ENCODE measurements at places on chromosomes 7 and 10.

- no peak for DNase-seq
Observed at GRCh38 chr7:155374276-155375252, 76.9 kb downstream of the INSIG1 start.

DNA sequence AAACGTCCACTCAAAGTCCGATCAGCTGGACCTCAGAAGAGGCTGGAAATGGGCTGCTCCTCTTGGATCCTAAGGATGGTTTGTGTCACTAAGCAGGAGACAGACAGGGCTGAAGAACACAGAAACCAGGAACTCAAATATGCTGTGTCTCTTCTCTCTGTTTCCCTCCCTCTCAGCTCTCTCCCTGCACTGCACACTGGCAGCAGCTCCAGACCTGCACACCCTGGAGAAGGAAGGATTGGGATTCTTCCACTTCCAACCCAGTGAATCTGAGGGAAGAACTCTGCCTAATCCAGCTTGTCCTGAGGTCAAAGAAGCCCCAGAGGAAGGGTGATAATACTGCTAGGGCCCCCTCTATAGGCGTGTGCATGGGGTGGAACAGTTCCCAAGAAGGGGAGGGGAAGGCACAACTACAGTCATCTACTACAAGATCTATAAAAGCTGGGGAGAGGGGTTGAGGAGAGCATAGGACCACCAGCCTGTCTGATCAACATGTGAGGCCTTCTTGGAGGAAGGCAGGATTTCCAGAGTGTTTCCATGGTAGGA, 22.7 kb upstream of the ZCCHC24 start:
- DNase-seq, result no peak

- no peak for DNase-seq
Observed at GRCh38 chr7:74572301-74572979, 85.1 kb upstream of the GTF2I start.

- peak; percentile 7 for DNase-seq
Observed at GRCh38 chr7:124263232-124263827, 230.5 kb upstream of the TMEM229A start.

Measured in amniotic epithelial cell (primary cell).